ENCODE measurements at places on chromosomes 1 and 21.

DNA sequence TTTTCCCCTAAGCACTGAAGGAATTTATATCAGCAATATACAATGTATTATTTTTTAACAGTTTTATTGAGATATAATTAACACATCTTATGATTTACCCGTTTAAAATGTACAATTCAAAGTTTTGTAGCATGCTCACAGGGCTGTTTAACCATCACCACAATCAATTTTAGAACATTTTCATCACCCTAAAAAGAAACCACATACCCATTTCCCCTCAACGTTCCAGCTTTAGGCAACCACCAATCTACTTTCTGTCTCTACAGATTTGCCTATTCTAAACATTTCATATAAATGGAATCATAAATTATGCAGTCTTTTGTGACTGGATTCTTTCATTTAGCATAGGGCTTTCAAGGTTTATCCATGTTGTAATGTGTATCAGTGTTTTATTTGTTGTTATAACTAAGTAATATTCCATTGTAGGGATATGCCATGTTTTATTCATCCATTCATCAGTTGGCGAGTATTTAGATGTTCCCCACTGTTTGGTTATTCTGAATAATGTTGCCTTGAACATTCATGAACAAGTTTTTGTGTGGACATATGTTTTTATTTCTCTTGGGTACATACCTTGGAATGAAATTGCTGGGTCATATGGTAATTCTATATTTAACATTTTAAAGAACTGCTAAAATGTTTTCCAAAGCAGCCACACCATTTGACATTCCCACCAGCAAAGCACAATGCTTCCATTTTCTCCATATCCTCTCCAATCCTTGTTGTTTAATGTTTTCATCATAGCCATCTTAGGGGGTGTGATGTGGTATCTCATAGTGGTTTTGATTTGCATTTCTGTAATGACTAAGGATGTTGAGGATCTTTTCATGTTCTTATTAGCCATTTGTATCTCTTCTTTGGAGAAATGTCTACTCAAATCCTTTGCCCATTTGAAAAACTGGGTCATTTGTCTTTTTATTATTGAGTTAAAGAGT lies 188.5 kb downstream of the TM2D1 start:
- H3K36me3 ChIP-seq: no peaks in the 10 kb centered on the region
- H3K4me3 ChIP-seq: no peak overlapping the region
- H3K27ac ChIP-seq: no peak overlapping the region
- no peaks in the 10 kb centered on the region for H3K4me1 ChIP-seq

GRCh38 chr21:32203877-32204480 lies 74.9 kb downstream of the MIS18A start:
- H3K4me3 ChIP-seq: no peak overlapping the region
- no peaks in the 10 kb centered on the region for H3K4me1 ChIP-seq
- DNase-seq: no peak
- H3K27me3 ChIP-seq: no peaks in the 10 kb centered on the region
- H3K36me3 ChIP-seq: no peaks in the 10 kb centered on the region
- H3K27ac ChIP-seq: no peak overlapping the region

GRCh38 chr21:35297665-35298064 lies 248.6 kb upstream of the RUNX1 start:
- no peak overlapping the region for H3K4me3 ChIP-seq
- DNase-seq: no peak
- H3K27me3 ChIP-seq: no peaks in the 10 kb centered on the region
- peaks cover 15% of the 10 kb centered on the region for H3K4me1 ChIP-seq

DNA sequence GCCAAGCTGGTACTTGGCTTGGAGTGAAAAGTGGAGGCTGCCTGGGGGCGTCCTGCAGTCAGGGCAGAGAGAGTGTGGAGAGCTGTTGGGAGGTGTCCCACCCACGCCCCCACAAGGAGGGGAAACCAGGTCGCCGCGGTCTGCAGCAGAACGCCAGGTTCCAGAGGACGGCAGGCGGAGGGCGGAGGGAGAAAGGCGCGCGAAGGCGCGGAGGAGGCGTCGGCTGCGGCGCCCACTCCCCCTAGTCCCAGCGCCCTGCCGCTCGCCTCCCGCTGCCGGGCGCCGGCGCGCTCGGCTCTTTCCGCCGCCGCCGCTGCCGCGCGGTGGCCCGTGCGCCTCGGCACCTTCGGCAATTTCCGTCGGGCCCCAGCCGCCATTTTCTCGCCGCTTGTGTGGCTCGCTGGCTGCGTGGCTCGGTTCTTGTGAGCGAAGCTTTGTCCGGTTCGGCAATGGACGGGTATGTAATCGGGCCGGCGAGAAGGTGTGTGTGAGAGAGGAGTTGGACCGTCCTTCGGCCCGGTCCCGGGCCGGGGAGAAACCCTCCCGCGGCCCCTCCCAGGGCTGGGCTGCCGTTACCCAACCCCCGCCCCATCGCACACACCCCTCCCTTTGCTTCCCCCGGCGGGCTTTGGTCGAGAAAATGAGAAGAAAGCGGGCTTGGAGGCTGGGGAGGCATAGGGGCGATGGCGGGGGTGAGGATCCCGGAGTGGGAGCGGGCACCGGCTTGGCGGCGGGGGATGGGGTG lies at the start of gene PTBP2:
PTBP2 (plus strand) TSS at position 369 of the 745 bp plus-strand sequence; CDS start at position 450, 81 bp downstream.
- H3K27ac ChIP-seq: peak within 1 kb of the TSS; percentile 95
- peak; percentile 86 for DNase-seq
- H3K27me3 ChIP-seq: no peaks in the 10 kb centered on the region
- peaks cover 18% of the 10 kb centered on the region for H3K4me1 ChIP-seq
- H3K4me3 ChIP-seq: peak within 1 kb of the TSS; percentile 88

- DNase-seq: no peak
- no peak overlapping the region for H3K27ac ChIP-seq
- H3K4me1 ChIP-seq: peaks cover 12% of the 10 kb centered on the region
- no peaks in the 10 kb centered on the region for H3K36me3 ChIP-seq
Observed at GRCh38 chr1:31961536-31961935, 23.4 kb upstream of the PTP4A2 start.

- peak; percentile 85 for DNase-seq
- no peak overlapping the region for H3K4me3 ChIP-seq
- H3K4me1 ChIP-seq: peaks cover 22% of the 10 kb centered on the region
- H3K27ac ChIP-seq: peak overlapping the region; percentile 59
Observed at GRCh38 chr21:27423038-27423437, 456.1 kb upstream of the ADAMTS5 start.

DNA sequence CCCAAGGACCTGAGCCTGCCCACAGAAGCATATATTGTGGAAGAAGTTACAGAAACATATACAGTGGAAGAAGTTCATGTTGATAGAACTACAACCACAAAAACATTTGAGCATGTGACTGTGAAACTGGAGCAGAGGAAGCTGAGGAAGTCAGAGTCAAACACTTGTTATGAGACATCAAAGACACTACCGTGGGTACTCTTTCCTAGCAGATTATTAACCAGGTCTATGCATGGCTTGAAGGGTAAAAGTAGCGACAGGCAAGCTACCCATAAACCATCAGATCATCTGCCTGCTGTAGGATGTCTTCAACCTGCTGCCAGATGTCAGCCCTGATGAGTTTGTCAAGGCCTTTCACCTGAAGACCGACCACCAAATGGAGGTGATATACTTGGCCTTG lies 35.8 kb downstream of the IVNS1ABP start:
- no peak overlapping the region for H3K27ac ChIP-seq
- no peak for DNase-seq
- no peaks in the 10 kb centered on the region for H3K27me3 ChIP-seq
- H3K36me3 ChIP-seq: peaks cover 6% of the 10 kb centered on the region

GRCh38 chr1:903305-903704 lies 20.4 kb upstream of the SAMD11 start:
- H3K4me3 ChIP-seq: no peak overlapping the region
- DNase-seq: peak; percentile 58
- no peak overlapping the region for H3K27ac ChIP-seq
- H3K27me3 ChIP-seq: peaks cover 19% of the 10 kb centered on the region

GRCh38 chr1:169217636-169218035 lies 111.1 kb downstream of the ATP1B1 start:
- no peak overlapping the region for H3K27ac ChIP-seq
- no peaks in the 10 kb centered on the region for H3K4me1 ChIP-seq
- no peak overlapping the region for H3K4me3 ChIP-seq

DNA sequence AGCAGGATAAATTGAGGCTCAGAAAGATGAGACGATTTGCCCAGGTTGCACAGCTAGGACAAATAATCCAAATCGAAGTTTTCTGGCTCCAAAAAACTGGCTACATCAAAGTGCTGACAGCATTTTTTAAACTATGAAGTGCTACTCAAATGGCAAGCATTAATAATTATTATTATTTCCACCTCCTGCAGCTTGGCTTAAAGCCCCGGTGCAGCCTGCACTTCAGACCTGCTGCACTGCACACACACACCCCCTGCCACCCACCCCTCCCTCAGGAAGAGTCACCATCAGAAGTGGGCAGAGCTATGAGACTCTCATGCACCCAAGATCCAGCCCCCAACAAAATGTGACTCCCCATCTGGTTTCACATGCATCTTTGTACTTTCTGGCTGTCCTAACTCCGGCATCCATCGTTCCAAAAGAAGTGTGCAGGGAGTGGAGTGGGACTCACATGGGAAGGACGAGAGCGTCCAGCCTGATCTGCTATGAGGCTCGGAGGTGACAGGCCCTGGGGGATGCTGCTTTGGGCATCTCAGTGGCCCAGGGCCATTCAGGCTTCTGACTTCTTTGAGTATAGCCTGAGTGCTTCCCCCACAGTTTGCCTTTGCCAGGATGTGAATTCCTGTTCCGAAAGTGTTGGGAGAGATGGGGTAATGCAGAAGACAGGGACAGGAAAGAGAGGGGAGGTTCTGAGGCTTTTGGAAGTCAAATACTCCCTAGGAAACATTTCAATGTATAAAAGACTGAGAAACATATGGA lies 65.0 kb upstream of the FAM20B start:
- H3K4me3 ChIP-seq: no peak overlapping the region
- DNase-seq: no peak
- H3K27me3 ChIP-seq: no peaks in the 10 kb centered on the region
- H3K4me1 ChIP-seq: no peaks in the 10 kb centered on the region
- no peak overlapping the region for H3K27ac ChIP-seq
- H3K36me3 ChIP-seq: no peaks in the 10 kb centered on the region

DNA sequence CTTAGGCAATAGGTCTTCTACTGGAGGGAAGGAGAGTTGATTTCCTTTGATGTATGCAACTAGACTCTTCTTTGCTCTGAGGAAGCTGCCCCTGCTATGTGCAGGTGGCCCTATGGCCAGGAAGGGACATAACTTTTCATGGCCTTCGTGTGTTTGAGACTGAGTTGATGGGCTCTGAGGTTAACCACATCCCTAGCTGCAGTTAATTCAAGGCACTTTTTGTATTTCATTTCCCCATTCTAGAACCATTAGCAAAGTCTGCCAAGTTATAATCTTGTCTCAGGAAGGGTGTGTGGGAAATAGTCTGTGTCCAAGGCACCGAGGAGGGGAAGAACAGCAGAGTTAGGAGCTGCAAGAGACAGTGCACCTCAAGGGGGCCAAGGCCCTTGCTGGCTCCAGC lies 2.5 kb downstream of the FCRL4 start:
- H3K27me3 ChIP-seq: peaks cover 3% of the 10 kb centered on the region
- no peak for DNase-seq
- no peaks in the 10 kb centered on the region for H3K36me3 ChIP-seq

DNA sequence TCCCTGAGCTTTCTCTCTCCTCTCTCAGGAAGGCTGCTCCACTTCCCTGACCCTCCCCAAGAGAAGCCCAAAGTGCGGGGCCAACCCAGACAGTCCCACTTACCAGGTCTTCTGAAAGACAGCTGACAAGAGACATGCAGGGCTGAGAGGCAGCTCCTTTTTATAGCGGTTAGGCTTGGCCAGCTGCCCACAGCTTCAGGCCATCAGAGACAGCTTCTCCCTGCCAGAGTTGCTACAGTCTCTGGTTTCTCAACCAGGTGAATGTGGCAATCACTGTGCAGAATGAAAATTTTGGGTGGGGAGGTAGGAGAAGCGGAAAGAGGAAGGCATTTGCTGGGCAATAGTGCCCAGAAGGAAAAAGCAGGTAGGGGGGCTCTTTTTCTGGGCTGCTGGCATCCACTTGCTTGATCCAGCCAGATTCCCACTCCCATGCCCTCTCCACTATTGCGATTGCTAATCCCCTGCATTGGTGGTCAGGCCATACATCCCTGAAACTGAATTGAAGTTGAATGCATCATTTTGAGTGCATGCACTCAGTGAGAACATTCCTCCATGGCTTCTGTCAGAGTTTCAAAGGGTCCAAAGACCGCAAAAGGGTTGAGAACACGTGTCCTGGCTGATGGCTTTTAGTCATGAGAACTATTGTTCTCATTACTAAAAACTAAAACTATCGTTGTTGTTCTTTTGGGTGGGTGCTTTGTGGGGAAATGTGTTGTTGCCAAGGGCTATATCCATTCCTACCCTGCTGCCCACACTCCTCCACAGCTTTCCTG lies at the start of gene S100A8:
S100A8 (minus strand) TSS at position 136 of the 773 bp plus-strand sequence. CDS start 538 bp downstream, outside the sequence.
- no peak within 1 kb of the TSS for H3K27ac ChIP-seq
- DNase-seq: no peak
- H3K27me3 ChIP-seq: peaks cover 5% of the 10 kb centered on the region
- peaks cover 35% of the 10 kb centered on the region for H3K4me1 ChIP-seq

DNA sequence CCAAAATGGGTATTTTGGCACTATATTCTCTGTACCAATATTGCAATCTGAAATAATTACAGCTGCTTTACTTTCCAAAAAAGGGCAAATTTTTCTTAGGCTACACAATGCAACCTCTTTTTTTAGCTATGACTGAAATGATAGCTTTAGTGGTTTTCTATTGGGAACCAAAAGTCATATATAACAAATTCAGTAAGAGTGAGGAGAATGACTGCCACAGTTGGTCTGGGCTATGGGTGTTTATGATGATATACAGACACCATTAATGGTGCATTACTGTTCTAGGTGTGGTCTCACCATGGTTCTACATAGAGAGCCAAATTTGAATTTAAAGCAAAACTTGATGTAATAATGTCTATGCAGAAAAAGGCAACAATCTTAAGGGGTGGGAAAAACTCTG lies 72.3 kb upstream of the PTBP2 start:
- no peaks in the 10 kb centered on the region for H3K36me3 ChIP-seq
- H3K4me3 ChIP-seq: no peak overlapping the region

- DNase-seq: no peak
- no peaks in the 10 kb centered on the region for H3K27me3 ChIP-seq
- H3K36me3 ChIP-seq: no peaks in the 10 kb centered on the region
Observed at GRCh38 chr1:25549273-25550154, 6.1 kb downstream of the LDLRAP1 start.

- peaks cover 3% of the 10 kb centered on the region for H3K4me1 ChIP-seq
- no peak overlapping the region for H3K4me3 ChIP-seq
- DNase-seq: no peak
- H3K27ac ChIP-seq: no peak overlapping the region
Observed at GRCh38 chr1:113415310-113416070, 25.2 kb downstream of the MAGI3 start.

DNA sequence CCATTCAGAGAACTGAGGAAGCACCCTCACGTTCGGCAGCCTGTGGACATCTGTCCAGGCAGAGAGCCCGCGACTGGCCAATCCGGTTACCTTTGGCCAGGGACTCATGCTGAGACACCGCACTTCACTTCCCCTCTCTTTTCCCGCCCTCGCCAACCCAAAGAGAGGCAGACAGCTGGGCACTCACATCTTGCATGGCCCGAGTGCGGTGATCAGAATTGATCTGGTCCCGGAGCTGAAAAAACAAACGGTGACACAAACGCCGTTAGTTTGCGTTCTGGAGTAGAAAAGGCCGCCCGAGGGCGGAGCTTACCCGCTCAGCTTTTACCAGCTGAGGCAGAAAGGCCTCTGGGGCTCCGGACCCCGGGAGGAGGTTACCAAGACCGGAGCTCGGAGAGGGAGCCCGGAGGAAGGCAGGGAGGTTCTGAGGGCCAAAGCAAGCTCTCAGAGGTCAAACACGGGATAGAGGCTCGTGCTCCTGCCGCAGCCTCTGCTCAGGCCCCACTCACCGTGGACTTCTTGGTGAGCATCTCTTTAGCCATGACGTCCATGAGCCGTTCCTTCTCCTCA lies 376 bp downstream of the SF3A3 start:
- H3K4me1 ChIP-seq: peaks cover 20% of the 10 kb centered on the region
- H3K27ac ChIP-seq: peak overlapping the region; percentile 68
- peaks cover 28% of the 10 kb centered on the region for H3K36me3 ChIP-seq
- no peaks in the 10 kb centered on the region for H3K27me3 ChIP-seq
- H3K4me3 ChIP-seq: peak overlapping the region; percentile 76
- DNase-seq: no peak

Measured in suprapubic skin (tissue), 4 donors.